Activated naive CD8-positive, alpha-beta T cell treated with anti-CD3 and anti-CD28 coated beads, Interleukin-2, amount 10 ng/mL, durations not matched to agents 7 days and 5 days (primary cell): ENCODE measurements at places on chromosomes 2 and 18.

DNA sequence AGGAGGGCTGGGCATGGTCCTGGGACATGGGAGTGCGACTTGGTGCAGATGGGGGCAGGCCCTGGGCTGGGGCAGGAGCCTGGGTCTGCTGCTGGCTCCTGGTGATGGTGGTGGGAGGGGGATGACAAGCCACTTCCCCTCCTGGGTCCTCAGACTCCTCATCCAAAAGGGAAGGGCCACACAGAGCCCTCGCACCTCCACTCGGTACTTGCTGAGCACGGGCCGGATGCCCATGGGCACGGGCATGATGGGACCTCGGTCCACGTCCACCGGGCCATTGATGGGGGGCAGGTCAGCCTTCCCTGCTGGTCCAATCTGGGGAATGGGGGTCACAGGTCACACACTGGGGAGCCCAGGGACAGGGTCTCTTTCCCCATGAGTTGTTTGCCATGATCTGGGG is 4.1 kb downstream of the OTOF start:
- DNase-seq: no peak

DNA sequence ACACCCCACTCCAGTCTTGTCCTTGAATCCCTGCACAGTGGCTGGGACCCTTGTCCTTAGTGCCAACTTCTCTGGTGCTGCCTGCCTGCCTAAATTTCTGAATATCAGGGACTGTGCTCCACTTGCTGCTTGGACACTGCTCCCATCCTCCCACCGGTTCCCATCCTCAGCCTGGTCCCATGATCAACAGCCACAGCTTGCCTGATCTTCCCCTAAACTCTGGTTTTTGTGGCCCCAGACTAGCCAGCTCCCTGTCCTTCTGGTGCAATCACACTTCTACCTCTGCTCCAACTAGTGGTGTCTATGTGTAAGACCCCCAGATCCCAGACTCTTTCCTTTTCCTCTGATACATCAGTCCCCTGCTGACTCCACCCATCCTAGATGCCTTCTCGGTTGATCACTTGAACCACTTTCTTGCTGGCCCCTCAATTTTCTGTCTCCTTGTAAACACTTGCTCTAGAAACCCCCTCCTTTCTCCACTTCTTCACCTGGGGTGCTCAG is 37.2 kb upstream of the POLE4 start:
- DNase-seq: no peak

- DNase-seq: no peak
These were observed 95.5 kb downstream of the ARL4C start for GRCh38 chr2:234401426-234401825.

DNA sequence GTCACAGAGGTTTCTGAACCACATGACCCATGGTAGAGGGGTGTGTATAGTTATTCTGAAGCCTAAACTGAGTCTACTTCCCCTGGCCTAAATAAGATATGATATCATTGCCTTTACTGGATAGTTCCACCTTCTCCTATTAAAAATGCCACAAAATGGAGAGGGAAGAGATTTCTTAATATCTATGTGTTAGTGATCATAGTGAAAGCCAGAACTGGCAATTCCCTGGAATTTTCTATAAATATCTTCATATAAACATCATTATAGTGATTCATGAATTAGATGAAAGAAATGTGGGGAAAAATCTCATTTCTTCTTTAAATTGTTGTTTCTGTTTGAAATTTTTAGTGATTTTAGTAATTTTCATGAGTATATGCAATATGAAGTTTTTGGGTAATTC is 45.8 kb downstream of the TSHZ1 start:
- DNase-seq: no peak

GRCh38 chr2:88591698-88592097 is 35.6 kb downstream of the EIF2AK3 start:
- DNase-seq: no peak

GRCh38 chr2:232382331-232383225 is 4.0 kb downstream of the ALPP start:
- peak; percentile 10 for DNase-seq

DNA sequence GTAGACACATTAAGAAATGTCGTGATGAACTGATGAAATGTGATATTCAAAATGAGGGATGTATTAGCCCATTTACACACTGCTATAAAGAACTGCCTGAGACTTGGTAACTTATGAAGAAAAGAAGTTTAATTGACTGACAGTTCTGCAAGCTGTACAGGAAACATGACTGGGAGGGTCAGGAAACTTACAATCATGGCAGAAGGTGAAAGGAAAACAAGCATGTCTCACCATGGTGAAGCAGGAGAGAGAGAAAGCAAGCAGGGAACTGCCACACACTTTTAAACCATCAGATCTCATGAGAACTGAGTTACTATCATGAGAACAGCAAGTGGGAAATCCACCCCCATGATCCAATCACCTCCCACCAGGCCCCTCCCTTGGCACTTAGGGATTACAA is 1010.8 kb upstream of the CELF4 start:
- DNase-seq: no peak

DNA sequence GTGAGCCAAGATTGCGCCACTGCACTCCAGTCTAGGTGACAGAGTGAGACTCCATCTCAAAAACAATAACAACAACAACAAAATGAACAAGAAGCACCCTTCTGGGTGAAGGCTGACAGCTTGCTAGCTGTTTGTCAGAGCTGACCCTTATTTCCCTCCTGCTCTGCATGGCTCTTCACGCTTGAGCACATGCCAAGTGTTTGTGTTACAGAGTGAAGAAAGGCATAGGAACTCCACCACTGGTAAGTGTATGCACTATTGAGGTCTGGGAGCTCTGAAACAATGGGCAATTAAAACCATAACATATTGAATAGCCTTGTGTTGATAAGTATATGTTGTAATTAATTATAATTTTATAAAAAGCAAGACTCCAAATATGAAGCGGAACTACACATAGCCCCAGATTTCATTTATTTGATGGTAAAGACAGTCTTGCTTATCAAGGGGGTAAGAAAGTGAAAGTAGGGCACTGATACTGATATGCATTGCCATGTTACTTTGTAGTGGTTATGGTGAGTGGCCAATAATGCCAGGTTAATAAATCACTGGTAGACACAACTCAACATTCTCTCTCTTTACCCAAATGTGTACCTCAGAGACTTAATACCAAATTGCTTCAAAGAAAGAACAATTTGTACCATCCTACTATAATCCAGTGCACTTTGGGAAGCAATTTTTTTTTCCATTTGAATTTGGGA is 163.4 kb downstream of the VWC2L start:
- no peak for DNase-seq

DNA sequence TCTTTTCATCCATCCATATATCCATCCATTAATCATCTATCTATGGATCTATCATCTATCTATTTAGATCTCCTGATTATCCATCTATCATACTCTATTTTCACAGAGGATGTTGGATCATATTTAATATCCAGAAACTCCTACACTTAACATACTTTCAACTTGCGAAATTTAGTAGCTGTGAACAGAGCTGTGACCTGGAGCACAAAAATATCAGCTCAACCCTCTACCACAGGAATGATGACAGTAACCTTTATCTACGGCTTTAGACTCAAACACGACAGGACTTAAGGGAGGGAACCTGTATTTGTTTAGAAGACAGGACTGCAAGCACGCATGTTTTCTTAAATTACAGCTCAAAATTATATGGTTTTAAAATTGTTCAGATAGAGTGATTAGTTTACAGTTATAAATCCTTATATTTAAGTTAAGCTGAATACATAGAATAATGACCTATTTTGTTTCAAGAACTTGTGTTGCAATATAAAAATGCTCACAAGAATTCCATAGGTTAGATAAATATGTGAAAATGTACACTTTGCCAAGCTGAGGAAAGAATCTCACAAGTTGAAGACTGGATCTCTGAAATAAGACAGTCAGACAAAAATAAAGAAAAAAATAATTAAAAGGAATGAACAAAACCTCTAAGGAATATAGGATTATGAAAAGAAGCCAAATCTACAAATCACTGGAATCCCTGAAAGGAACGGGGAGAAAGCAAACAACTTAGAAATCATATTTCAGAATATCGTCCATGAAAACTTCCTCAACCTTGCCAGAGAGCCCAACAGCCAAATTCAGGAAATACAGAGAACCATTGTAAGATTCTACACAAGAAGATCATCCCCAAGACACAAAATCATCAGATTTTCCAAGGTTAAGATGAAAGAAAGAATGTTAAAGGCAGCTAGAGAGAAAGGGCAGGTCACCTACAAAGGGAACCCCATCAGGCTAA is 142.0 kb downstream of the COL6A3 start:
- no peak for DNase-seq

DNA sequence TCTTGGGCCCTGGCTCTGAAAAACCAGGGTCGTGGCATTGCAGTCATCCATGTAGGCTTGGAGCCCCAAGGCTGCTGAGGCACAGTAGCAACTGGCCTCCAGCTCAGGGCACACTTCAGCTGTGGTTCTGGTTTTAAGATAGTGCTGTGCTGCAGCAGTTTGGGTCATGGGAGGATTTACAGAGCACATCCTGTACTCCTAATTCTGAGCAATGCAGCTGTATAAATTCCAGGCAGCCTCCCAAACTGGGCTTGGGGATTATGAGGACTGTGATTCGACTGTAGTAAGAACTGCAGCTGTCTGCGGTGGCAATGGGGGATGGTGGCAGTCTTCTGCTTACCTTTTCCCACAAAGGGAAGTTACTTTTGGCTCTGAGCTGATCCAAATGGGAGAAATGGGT is 536.3 kb upstream of the GCFC2 start:
- DNase-seq: no peak

DNA sequence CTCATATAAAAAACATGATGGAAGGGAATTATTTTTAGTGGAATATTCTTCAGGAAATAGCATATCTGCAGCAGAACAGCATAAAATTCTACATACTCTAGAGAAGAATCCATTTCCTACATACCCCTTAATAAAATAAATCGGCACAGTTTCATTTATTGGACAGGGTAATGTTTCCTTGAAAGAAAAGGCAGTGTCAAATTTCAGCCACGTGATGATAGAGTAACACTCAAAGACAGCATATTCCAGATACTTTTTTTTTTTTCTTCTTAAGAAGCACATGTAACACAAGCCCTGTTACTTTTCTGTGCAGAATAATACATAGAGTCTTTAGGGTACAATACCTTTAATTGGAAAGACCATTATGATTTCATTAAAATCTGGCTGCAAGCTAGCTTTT is 204.4 kb downstream of the SRBD1 start:
- no peak for DNase-seq

GRCh38 chr2:176206136-176206535 is 17.7 kb downstream of the HOXD1 start:
- no peak for DNase-seq

- no peak for DNase-seq
These were observed 222.0 kb downstream of the TMEM182 start for GRCh38 chr2:102983786-102984185.

- no peak for DNase-seq
These were observed 150.6 kb downstream of the AGPS start for GRCh38 chr2:177543007-177543760.
